WTC11 (cell line): ENCODE measurements at places on chromosomes 16 and 17. TPM values are rescaled to one million over a fixed set of nuclear protein-coding genes. Genes with fewer than 3 reads are reported as not detected.

- DNase-seq: no peak
These were observed 519.1 kb downstream of the MAF start for GRCh38 chr16:79081297-79082066.

The FOXN1 gene
- not detected in 3 replicates for total RNA-seq

The NEUROD2 gene
- not detected in 3 replicates for total RNA-seq

DNA sequence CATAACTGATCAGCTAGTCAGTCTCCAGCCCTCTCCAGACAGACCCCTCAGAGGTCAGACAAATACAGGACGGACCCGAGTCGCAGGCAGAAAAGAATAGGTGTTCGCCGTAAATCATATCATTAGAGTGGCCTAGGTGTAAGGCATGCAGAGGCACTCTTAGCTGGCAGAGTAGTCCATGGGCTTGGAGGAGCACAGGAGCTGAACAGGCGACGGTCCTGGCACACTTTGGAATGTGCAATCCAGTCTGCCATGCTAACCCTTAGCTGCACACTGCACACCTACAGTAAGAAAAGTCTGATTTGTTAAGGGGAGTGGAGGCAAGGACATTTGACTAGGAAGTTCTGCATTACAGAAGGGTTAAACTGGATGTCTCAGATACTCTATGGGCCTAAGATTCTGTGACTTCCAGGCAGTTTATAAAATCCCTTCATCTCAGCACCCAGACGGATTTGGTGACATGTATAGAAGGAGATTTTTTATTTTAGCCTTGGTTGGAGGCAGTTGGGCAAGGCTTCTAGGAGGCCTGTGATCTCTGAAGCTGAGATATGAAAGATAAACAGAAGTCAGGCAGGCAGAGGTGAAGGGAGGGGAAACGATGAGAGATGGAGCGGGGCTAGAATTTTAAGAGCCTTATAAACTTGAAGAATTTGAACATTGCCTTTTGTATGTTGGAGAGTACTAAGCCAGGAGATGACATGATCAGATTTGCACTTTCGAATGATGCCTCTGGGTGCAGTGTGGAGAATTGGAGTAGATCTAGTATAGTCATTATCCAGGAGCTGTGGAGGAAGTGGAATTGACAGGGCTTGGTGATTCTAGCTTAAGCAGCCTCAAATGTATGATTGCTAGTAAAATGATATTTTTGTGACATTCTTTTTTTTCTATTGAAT lies 34.6 kb upstream of the SLC5A11 start:
- DNase-seq: no peak

The CDH1 gene
- 265 to 281 TPM (median 278 TPM) in 3 replicates for total RNA-seq

The FSCN2 gene
- 0.31 to 0.89 TPM (median 0.46 TPM) in 3 replicates for total RNA-seq

The ICAM2 gene
- total RNA-seq: 0.33 to 0.57 TPM (median 0.44 TPM) in 3 replicates

- no peak for DNase-seq
These were observed 134.7 kb upstream of the NETO2 start for GRCh38 chr16:47278306-47278970.

The TERB1 gene
- not detected in 3 replicates for total RNA-seq
